Activated CD4-positive, alpha-beta T cell treated with anti-CD3 and anti-CD28 coated beads for 1 hour (primary cell): ENCODE measurements at places on chromosomes 4 and X.

GRCh38 chrX:10537308-10537707, 83.1 kb downstream of the MID1 start:
- DNase-seq: no peak

- no peak for DNase-seq
Observed at GRCh38 chr4:117001077-117001476, 84.3 kb downstream of the TRAM1L1 start.

- DNase-seq: no peak
Observed at GRCh38 chrX:15856222-15856587, 1.6 kb upstream of the AP1S2 start.

GRCh38 chr4:119861731-119862130, 204.9 kb downstream of the MAD2L1 start:
- DNase-seq: no peak

DNA sequence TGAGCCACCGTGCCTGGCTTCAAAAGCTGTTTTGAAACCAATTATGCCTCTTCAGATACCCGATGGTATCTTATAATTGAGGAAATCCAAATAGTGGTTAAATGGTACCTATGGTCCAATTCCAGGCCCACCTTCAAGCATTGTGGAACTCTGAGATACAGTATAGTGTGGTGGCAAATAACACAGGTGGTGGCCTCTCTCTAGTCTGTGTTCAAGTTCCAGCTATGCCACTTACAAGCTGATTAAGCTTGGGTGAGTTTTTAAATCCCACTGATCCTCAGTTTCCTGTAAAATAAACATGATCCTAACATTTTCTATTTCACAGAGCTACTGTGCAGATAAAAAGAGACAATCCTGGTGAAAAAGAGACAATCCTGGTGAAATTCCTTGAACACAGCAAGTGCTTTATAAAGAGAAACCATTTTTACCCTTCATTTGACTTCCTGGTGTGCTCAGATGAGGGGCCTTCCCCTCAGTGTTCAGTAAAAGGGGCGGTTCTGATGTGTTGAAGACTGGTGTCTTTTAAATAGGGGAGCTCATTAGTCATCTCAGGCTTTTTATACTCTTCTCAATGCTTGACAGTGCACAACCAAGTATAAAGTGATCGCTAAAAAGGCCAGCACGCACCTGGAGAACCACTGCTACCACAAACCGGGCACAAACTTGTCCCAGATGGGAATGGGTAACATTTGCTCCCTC, 30.8 kb upstream of the CD40LG start:
- no peak for DNase-seq

GRCh38 chr4:146349306-146349705, 135.0 kb downstream of the REELD1 start:
- DNase-seq: no peak

DNA sequence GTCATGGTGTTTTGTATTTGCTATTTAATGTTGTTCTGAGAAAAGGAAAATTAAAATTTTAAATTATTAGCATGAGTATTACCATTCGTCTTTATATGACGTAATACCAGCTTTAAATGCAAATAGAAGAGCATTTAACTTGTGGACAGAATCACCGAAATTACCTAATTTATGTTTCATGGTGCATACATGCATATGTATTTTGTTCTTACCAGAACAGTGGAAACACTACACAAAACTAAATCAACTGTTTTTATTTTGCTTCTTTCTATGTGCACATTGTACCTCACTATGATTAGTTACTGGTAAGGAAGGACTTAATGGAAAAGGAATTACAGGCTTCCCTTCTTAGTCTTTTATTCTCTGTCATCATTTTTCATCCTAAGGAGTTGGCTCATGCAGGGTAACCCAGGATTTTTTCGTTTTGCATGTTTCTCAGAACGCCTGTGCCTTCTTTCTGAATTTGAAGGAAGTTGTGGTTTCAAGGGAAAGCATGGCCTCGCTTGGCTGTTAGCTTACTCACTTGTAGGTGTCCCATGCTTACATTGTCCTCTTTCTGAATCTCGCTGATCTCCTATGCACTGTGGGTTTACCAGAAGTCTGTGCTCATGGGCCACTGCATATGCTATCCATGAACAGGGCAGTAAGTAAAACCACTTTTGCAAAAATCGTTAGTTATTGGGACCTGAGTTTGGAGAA, 300.0 kb upstream of the PUDP start:
- no peak for DNase-seq

GRCh38 chrX:132226169-132226568, 6.9 kb upstream of the RAP2C start:
- no peak for DNase-seq

DNA sequence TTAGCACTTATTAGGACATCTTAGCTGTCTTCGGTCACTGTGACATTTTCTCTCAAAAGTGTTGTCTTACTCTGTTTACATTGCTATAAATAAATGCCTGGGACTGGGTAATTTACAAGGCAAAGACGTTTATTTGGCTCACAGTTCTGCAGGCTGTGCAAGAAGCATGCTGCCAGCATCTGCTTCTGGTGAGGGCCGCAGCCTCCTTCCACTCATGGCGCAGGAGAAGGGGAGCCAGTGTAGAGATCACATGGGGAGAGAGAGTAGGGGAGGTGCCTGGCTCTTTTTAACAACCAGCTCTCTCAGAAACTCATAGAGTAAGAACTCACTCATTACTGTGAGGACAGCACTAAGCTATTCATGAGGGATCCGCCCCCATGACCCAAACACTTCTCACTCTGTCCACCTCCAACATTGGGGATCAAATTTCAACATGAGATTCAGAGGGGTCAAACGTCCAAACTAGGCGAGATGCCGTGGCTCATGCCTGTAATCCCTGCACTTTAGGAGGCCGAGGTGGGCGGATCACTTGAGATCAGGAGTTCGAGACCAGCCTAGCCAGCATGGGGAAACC, 43.5 kb upstream of the HERC6 start:
- DNase-seq: no peak

GRCh38 chr4:34850968-34851367, 1393.3 kb downstream of the ARAP2 start:
- no peak for DNase-seq

- no peak for DNase-seq
Observed at GRCh38 chrX:117910216-117910615, 206.4 kb downstream of the KLHL13 start.

DNA sequence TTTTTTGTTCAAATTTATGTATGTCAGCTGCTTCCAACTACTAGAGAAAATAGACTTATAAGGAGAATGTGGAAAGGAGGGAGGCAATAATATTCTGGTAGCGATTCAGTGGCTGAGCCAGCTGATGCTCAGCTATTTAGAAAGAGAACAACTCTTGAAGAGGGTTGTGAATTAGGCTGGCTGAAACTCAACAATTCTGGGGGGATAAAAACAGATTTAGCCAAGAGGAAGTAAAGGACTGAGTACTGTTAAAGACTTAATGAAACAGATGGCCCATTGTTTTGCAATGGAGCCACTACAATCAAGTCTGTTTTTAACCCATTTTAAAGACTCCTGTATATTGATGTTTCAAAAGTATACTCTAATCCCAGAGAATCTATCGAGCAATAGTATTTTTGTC, 1058.9 kb downstream of the C4orf33 start:
- no peak for DNase-seq

- no peak for DNase-seq
Observed at GRCh38 chrX:144801786-144802185, 445.5 kb upstream of the SPANXN1 start.

GRCh38 chr4:125313497-125313896, 1.3 kb upstream of the FAT4 start:
- no peak for DNase-seq

- no peak for DNase-seq
Observed at GRCh38 chr4:102809190-102809589, 18.2 kb downstream of the UBE2D3 start.

DNA sequence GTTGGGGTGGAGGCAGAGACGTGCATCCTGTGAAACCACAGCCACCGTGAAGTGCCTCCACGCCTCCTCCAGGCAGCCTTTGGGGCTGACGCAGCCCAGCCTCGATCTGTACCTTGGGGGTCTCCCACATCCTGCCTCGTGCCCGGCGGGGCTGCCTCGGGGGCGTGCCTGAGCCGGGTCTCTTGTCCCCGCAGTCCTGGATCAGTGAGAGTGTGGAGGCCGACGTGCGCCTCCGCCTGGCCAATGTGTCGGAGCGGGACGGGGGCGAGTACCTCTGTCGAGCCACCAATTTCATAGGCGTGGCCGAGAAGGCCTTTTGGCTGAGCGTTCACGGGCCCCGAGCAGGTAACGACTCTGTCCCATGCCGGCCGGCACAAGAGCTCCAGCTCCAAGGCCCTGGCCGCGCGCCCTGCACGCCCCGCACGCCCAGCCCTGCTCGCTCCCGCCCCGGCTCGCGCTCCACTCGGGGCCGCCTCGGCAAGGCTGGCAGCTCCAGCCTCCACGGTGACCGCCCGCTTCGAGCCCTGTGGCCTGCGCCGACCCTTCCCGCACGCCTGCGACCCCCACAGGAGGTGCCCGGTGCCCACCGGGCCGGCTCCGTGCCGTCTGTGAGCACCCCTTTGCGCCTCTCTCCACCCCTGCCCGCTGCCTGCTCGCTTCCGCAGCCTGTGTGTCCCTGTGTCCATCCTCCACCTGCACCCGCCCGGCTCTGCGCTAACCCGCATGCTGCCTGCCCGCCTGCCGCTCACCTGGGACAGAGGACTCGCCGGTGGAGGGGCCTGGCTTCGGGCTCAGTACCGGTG, 9.8 kb downstream of the FGFR3 start:
- no peak for DNase-seq

- DNase-seq: no peak
Observed at GRCh38 chrX:22063284-22063683, 31.2 kb downstream of the PHEX start.

DNA sequence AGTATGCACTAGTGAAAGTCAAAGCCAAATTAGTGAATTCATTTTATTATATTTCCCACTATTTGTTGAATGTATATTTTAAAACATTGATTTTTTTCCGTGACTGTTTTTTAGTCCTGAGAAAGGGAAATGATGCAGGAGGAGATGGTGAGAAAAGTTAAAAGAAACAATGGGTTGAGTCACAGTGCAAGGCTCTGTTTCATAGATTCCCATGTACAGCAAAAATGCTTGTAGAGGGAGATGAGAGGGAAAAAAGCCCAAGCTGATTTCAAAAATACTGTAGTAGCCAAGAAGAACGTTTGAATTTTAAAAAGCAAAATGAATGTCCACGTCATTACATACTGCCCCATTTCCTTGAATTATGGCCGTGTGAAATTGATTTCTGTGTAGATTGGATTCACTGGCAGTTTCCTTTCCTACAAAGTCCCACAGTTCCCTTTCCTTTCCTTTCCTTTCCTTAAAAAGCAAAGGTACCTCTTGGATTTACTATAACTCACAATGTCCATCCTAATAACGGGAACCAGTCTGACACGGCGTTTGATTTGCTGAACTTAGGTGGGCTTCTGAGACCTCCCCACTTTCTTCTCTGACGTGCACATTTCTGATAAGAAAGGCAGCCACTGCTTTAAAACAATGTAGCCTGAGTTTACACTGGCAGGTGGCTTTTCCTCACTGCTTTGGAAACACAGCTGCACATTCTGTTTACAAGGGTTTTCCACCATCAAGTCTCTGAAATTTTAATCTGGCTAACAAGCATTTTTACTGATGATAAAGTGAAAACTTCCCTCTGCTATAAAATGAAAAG, 63.7 kb downstream of the SPCS3 start:
- DNase-seq: no peak

DNA sequence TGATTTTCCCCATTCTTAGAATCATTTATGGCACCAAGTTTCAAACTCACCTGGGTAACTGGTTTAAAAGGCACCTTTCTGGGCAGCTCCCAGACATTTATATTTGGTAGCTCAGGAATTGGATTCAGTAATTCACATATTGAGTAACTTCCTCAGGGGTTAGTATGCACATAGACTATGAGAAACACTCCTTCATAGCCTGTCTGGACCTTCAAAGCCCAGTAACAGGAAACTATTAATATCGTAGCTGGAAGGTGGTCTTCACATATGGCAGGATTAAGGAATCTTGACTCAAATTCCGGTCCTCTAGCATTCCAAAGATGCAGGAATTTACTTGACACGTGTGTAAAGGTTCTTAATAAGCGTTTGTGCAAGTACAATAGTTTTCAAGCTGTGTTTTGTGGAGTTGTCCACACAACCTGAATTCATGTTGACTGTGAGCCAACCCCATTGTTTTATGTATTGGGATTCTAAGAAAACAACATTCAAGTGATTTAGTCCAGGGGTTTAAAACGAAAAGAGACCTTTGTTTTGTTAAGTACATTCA, 78.4 kb downstream of the PLS3 start:
- no peak for DNase-seq

DNA sequence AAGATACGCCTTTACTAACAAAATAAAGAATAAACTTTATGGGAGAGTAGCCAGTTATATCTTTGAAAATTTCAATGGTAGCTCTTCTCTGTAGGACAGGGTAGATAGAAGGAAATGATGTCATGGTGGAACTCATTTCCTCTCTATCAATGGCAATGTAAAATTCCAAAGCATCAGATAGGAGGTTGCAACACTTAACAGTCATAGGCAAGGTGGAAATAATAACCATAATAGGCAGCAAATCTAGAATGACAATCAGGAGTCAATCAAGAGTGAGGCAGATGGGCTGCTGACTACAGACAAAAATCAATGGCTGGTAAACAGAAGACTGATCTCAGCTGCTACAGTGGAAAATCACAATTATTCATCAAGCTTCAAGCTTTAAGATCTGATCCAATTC, 53.9 kb upstream of the TET2 start:
- no peak for DNase-seq

DNA sequence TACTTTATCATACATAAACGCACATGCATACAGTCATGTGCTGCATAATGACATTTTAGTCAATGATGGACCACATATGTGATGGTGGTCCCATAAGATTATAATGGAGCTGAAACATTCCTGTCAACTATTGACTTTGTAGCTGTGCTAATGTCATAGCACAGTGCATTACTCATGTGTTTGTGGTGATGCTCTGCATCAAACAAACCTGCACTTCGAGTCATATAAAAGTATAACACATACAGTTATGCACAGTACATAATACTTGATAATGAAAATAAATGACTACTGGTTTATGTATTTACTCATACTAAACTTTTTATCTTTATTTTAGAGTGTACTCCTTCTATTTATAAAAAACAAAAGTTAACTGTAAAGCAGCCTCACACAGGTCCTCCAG, 60.5 kb upstream of the MCUB start:
- no peak for DNase-seq
